NCI-H2081 treated with DMSO at 0.1 percent for 48 hours (cell line): ENCODE measurements at places on chromosomes 5 and 9.

DNA sequence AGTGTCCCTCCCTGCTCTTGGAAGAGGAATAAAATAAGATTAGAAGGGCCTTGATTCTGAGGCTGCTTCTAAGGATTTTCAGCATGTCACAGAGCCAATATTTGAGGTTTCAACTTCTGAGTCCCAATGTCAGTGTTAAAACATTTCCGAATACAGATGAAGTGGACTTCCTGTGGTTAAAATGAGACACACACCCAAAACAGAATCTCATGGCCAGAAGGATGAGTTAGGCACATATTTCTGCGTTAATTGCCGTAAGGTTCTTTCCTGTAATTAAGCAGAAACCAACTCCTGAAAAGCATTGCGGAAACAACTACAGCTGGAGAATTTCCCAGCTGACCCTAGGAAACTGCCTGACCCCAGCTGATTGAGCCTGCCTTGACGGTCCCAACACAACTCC, 10.4 kb upstream of the ZNF354B start:
- no peak for DNase-seq

DNA sequence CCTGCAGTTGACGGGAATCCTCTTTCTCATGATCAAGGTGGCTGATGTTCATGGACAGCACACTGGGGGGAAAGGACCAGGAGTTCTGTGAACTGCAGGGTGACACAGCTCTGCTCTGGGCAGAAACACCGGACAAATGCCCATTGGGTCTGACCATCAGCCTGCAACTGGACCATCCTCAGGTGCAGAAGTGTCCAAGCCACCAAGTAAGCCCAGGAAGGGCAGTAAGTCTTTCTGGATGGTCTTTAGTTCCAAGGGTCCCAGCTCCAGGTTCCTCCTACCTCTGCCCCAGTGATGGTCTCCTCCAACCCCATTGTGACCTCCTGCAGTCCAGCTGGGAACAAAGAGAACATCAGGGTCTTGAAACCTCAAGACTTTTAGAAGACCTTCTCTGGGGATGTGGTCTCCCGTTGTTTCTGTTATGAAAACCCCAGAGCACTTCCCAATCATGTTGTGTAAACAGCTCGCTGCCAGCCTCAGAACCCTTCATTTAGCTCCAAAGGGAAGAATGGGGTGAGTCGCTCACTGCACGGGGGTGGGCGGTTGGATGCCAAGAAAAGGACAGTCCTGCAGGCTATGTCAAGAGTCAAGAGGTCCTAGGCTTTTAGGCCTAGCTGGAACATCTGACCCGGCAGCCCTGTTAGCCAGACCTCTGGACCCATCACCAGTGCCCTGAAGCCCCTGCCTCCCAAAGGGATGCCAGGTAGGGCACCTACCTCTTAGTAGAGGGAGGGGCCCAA, 41.8 kb upstream of the TCF7 start:
- DNase-seq: no peak

DNA sequence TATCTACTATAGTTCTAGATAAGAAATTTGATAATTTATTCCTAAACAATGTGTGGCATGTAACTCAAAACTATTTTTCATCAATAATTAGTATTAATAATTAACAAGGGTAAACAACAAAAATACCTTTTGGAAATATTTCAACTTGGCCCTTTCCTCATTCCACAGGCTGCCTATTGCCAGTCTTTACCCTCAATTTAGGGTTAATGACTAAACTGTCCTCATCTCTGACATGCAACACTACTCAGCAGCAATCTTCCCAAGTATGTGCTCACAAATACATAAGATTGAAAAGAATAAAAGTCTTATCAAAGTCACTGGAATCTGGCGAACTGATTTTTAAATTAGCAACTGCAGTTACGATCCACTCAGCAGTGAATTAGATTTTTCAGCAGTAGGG, 153.6 kb downstream of the GLIS3 start:
- no peak for DNase-seq

GRCh38 chr5:154614595-154614994, 136.6 kb upstream of the HAND1 start:
- DNase-seq: no peak

DNA sequence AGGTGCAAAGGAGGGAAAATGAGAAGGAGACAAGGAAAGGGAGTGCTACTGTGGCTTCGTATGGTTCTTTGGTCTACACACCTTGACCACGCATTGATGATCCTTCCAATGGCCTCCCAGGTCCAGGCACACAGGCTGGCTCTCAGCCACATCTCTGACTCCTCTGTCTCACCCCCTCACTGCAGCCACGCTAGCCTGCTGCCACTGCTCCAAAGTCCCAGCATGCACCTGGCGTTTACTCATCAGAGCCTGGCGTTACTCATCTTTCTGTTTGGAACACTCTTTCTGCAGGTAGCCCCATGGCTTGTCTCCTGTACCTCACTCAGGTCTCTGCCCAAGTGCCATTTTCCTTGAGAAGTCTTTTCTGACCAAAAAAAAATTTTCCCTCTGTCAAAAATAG, 195.5 kb downstream of the SNCAIP start:
- DNase-seq: no peak

- no peak for DNase-seq
These were observed 3.5 kb upstream of the CNTFR start for GRCh38 chr9:34592895-34593601.

DNA sequence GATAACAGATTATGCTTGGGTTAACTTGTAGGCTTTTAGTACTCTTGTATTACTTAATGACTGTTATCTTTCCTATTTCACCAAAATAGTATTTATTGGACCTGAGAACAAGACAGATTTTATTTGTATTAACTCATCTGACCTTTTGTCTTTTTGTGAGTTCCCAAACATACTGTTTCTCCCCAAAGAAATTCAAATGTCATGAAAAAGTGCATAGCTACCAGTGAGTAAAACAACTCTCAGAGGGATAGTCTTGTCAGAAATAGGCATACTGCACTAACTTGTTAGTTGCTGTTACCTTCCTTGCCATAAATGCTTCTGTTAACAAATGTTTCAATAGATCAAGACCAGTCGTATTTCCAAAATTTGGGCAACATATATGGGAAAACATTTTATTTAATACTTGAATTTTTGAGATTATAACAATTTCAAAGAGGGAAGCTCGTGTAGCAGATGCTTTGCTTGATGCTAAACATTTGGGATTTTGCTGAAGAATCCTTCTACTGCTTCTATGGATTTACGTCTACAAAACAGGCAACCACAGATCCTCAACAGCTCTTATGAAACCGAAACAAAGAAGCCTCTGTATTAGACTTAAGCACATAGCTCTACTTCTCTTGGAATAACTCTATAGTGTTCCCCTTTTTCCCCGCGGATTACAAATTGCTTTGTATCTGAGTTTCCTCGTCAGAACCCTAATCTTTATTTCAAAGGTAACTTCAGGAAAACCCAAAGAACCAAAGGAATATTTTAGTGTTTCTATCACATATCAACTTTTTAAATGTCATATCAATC, 248.8 kb downstream of the MCTP1 start:
- DNase-seq: no peak

DNA sequence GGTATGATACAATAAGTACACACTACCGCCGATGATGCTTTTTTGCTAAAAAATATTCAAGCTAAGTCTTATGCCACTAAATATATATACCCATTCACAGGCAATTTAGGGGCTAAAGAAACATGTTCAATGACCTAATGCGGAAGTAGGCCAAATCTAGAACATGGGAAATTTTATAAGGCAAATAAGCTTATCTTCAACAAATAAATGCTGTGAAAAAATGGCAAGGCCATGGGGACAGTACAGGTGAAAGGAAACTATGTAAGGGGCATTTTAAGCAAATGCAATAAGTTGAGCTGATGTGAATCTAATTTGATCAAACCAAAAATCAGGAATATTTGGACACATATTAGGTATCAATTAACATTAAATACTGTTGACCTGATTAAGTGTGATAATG, 339.5 kb upstream of the EDIL3 start:
- no peak for DNase-seq

DNA sequence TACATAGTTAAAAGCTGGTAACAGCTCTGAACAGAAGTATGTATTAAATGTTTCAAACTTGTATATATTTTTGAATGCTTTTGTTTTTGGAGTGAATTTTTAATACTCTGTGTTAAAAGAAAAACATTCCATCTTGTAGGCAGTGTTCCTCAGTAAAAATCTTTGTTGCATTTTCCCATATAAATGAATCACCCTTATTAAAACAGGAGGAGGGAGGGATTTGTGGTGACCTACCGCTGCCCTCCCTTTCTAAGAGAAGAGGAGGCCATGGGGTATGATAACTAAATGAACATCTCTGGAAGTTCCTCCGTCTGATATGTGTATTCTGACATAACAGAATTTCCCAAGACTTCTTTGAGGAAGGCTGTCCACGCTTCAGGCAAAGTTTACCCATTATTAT, 53.4 kb downstream of the INIP start:
- no peak for DNase-seq

- DNase-seq: no peak
These were observed 2112.9 kb upstream of the WWC1 start for GRCh38 chr5:166178411-166179080.

DNA sequence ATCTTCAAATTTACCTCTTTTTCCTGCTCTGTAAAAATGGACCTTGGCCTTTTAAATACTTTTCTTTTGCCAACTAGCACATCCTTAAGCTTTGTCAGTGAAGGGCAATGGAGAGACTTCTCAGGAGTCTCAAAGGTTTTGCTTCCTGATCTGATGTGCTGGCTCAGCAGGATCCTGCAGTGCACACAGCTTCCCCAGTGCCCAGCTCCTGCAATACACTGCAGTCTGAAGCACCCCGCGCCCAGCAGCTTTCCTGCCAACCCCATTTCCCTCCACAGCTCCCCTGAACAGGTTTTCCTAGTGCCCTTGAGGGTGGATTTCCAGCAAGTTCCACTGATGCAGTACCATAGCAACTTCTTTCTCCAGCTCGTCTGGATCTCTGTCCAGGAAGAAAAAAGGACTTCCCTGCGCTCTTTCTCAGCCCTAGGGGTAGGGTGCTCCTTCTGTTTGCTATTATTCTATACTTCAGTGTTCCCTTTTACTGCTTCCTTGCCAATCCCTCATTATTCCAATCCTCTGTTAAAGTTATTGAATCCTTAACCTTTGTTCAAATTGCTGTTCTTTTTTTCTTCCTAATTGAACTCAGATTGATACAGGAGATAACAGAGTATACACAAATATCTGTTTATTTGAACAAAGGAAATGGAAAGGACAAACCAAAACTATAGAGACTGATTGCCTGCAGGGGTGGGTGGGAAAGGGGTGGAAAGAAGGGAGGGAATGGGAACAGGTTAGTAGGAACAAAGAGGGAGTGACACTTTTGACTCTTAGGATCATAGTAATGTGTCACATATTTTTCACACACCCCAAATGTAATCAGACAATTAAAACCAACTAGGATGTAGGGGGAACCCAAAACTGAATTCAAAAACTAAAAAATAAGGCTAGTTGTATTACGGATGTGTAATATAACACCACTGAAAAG, 8.5 kb downstream of the SNAPC3 start:
- no peak for DNase-seq

GRCh38 chr5:159244163-159244562, 18.9 kb upstream of the UBLCP1 start:
- no peak for DNase-seq

DNA sequence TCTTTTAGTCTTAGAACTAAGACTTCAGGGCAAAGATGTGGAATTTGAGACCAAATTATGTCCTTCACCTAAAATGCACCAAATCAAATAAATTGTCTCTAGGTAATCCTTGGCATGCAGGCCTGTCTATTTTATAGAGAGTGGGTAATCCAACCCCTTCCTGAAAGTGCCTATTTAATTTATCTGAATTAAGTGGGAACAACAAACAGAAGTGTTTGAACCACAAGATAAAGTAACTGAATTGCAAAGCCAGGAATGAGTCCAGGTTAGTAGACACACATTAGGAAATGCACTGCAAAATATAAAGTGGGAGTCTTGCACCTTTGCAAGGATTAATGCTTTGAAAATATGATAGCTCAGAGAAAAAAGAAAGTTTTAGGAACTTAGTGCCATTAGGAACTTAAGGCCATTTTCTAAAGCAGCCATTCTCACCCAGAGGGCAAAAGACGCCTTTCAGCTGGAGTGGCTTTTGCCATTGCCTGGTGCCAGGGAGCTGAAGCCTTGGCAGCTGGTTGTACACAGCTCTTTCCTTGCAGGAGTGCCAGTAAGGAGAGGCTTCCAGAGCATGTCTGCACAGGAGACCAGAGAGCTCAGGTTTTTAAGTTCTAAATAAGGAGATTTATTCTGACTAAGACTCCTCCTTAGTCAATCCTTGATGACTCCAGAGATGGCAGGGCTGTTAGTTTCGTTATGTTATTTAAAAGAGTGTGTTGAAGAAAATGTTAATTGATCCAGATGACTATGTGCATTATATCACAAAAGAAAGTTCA, 151.7 kb upstream of the ELL2 start:
- no peak for DNase-seq

DNA sequence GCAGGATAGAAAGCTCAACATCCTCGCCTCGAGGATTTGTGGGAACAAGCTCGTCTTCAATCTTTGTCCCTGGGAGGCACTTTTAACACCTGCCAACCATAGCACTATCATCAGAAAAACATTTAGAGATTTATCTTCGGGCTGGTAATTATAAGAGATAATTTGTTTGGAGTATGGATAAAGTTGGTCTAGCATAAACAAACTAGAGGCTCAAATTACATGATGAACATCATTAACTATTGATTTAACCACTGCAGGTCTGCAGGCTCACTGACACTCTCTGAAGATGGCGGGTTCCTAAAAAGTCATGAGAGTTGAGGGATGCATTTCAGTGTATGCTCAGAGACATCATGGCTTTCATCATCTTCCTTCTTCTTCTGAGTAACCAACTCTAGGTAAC, 25.8 kb upstream of the PCA3 start:
- no peak for DNase-seq

DNA sequence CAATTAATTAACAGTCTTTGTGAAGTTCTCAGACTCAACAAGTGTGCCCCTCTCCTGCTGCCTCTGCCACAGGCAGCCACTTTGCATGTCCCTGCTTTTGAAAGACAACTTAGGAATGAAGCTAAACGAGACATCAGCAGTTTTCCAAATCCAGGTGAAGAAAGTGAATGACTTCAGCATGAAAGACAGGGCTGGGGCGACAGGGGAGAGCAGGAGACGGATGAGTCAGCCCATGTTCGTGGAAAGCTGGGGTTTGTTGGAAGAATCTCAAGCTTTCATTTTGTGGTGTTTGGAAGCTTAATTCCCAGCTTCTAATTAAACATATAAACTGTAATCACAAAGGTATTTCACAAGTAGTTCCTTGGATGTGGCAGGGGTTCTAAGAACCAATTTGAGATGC, 207.8 kb upstream of the MAP3K1 start:
- DNase-seq: no peak
